ENCODE measurements at places on chromosomes 6 and 20.

DNA sequence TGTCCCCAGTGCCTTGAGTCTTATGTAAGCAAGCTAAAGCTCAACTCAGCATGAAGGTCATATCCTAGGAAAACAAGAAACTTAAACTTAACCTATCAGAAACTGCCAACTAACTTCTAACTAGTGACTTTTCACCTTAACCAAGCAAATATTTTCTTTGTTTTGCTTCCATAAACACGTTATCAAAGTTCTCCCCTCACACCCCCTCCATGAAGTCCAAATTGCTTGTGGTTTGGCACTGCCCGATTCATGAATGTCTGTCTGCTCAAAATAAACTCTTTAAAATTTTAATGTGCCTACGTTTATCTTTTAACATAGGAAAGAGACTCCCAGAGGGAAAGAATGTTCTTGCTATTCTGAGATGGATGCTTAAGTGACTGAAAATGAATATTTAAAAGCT is 34.9 kb downstream of the GSTA2 start:
- no peak for DNase-seq

GRCh38 chr6:45045253-45045601 is 282.9 kb upstream of the RUNX2 start:
- DNase-seq: no peak

DNA sequence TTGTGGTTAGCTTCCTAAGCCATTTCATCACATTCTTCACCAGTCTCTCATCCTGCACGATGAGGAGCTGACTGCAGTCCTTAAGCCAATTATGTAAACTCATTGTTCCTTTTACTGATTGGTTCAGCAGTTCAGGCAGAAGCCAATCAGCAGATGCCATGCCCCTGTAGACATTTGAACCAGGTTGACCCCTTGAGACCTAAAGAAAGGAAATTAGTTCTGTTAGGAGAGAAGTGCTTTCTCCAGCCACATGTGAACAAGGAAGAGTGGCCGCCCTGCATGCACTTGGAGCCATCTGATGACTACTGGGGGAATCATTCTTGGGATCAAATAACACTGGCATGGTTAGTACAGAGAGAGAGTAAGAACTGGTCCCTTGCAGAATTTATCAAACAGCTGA is 535.2 kb upstream of the ID4 start:
- no peak for DNase-seq

DNA sequence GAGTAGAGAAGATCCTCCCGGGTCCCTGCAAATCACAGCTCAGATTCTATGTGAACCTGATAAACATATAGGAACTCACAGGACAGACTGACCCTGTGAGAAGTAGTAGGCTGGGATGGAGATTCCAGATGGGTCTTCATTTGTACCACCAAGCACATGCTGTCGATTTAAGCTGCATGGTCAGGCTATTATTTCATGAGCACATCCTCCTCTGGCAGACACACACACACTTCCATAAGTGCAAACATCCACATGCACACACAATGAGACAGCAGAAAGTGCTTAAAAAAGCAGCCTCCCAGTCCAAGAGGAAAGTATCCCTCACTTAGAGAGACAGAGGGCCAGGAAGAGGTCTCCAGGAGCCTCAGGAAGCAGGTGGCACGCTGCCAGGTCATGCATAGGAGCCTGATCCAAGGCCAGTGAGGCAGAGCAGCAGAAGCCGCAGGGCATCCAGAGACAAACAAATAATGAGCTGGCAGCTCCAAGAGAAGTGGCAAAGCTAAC is 131.8 kb downstream of the UNC5CL start:
- DNase-seq: no peak

DNA sequence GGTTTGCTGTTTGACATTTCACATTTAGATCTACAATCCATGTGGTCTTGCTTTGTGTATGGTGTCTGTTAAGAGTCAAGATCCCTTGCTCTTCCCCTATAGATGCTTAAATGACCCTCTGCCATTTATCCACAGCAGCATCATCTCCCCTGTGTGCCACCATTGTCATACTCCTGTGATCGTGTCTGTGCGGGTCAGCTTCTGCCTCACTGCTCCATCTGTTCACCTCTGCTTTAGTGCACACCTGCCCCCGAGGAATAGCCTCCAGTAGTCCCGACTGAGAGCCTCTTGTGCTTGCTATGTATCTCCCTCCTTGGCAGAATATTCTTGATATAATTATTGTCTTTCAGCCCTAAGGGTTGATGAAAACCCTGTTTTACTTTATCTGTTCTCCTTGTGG is 551.2 kb downstream of the CDH26 start:
- no peak for DNase-seq

DNA sequence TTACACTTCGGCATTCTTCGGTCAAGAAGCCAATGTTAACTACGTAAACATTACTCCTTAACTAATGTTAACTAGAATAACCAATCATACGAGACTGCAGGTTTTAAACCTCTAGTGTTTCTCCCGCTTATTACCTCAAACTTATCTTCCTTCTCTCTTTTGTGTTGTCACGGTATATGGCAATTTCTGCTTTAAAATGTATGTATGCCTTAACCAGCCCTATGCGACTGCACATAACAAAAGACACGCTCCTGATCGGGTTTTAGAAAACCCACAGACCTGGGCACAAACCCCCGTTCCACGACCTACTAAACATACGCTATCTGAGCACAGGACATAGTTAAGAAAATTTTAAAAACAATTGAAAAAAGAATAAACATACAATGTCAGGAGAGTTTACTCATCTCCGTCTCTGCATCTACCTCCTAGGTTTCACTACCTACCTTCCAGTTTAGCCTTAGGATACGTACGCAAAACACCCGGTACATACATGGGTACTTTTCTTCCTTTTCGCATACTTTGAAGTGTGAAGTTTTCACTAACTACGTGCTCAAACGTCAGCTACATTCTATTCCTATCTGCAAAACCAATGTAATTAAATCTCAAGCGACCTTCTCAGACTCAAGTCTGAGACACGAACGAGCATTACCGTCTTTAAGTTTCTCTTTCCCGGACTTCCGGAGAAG is 1.1 kb downstream of the CD164 start:
- peak; percentile 55 for DNase-seq

- DNase-seq: no peak
Observed at GRCh38 chr6:110595112-110595511, 118.7 kb upstream of the SLC22A16 start.

- DNase-seq: no peak
Observed at GRCh38 chr6:53593001-53593488, 48.1 kb upstream of the GCLC start.

DNA sequence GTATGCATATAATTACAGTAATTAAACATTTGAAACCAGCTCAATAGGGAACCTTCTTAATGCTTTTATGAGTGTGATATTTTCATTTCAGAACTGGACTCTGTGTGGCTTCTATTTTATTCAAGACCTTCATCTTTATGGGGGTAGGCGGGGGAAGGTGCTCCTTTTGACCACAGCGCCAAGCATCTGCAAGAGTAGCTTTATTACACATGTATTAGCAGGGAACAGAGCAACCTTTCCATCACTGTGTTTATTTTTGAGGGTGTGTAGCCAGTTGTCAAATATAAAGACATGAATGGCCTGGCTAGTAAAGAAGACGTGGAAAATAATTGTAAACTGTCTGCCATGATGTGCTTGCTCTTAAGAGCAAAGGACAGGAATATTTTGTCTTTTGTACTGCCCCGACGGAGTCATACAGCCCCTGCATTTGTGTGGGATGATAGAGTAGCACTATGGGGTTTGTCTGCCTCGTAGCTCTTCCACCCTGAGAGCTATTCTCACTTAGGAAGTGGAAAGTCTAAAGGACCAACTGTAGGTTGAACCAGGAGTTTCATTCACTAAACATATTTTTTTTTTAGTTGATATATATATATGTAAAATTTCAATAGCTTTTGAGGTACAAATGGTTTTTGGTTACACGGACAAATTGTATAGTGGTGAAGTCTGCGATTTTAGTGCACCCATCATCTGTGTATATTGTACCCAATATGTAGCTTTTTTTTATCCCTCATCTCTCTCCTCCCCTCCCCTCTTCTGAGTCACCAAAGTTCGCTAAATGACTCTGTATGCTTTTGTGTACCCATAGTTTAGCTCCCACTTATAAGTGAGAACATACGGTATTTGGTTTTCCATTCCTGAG is 91.2 kb downstream of the CARMIL1 start:
- no peak for DNase-seq

DNA sequence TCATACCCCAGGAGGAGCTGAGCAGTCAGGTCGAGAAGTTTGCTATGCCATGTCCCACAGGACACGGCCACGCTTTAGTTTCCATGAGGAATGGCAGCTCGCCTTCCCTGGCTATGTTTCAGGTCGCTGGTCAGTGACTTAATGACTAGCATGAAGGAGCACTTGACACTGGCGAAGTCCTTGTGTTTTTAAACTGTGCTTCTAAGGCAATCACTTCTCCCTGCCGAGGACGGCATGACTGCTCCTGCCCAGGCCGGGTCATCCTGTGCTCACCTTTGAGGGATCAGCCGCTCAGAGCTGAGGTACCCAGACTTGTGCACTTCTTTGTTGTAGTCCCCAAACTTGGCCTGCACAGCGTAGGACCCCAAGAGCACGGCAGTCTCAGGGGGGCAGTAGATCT is 34.1 kb downstream of the EZR start:
- DNase-seq: no peak

GRCh38 chr6:79512014-79512413 is 25.2 kb downstream of the LCA5 start:
- no peak for DNase-seq

- DNase-seq: no peak
Observed at GRCh38 chr20:62662422-62662821, 20.1 kb downstream of the SLCO4A1 start.

DNA sequence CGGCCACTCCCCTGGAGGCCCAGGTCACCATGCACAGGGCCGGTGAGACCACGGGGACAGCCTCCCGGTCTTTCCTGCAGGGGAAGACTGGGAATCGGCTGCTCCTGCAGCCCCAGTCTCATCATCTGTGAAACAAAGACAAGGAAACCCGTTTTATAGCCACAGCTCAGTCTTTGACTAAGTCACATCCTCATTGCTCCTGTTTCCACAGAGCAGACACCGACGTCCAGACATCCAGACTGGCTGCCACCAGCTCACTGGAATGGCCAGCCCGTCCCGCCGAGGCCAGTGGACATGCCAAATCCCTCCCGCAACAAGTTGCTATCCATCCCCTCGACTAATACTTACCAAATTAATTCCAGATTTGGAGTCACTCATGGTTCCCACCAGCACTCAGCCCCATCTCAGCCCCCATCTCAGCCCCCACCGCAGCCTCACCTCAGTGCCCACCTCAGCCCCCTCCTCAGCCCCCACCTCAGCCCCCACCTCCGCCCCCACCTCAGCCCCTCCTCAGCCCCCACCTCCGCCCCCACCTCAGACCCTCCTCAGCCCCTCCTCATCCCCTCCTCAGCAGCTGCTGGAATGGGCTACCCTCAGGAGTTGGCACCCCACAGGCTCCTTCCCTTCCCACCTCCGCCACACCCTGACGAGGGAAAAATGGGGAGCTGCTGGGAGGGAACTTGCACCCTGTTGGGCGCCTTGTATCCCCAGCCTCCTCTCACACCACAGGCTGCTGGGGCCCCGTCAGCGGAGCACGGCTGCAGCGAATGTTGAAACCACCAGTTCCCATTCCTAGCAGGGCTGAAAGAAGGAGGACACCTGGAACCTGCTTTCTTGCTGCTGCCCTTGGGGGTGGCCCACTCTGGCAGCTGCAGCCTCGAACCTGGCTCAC is 48.7 kb downstream of the YTHDF1 start:
- DNase-seq: no peak

GRCh38 chr6:18207438-18207837 is 52.2 kb downstream of the KDM1B start:
- no peak for DNase-seq

GRCh38 chr6:168507730-168508129 is 66.7 kb downstream of the SMOC2 start:
- no peak for DNase-seq

- DNase-seq: peak; percentile 78
Observed at GRCh38 chr6:166333172-166333995, 9.0 kb downstream of the SFT2D1 start.

DNA sequence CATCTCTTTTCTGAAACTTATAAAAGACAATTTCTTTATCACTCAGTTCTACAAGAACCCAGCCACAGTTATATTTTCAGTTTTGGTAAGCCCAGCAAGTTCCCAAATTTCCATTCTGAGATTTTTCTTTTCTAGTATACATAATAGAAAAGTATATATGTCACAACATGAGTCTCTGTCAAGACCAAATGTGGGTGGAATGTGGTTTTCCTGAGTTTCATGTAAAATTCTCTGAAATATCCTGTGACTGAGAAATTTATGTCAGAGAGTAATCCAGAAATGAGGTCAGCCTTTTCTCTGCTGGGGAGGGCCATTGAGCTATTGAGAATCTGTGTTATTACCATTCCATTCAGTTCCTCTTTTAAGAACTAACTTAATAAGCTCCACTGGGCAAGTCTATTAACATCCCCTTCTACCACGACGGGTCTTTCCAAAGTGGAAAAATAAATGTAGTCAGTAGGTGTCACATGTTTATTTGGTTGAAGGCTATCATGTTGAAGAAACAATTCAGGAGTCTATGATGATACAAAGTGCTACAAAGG is 100.7 kb upstream of the HMGN3 start:
- DNase-seq: no peak

DNA sequence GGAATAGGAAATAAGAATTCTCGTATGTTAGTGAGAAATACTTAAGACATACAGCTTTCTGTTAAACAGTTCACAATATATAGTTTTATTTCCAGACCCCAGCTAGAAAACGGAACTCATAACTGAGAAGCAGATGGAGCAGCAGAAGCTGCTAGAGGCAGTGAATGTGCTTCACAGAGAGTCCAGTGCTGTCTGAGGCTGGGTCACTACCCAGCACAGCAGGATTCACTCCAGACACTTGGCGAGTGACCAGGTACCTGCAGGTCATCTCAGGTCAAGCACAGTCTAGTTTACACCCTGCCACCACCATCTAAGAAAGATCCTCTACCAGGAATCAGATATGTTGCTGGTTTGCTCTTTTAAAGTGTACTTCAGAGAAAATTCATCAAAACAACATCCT is 243.1 kb upstream of the RAB32 start:
- no peak for DNase-seq

DNA sequence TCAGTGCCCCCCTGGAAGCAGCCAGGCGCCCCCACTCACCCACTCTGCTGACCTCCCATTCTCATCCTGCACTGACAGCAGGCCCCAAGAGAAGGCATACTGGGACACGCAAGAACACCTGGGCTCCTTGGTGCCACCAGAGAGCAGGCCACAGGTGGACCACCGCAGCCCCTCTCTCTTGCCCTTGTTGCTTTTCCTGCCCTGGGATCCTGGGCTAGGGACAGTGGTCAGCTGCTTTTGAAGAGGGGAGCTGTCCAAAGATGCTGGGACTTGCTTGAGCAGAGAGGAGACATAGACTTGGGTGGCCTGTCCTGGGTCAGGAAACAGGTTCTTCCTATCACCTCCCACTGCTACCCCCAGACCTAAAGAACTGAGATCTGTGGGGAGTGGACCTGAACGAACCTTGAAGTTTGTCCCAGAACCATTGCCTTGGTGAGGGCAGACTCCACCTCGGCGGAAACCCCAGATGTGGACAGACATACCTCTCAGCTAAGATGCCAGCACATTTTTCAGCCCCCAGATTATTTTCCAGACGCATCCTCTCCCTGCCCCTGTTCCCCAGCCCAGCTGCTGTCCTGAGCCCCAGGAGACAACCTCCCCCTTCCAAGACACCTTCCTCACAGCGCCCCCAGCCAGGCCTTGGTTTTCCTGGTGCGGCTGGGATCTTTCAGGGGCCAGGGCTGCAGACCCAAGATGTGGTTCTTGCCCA is 1.1 kb downstream of the GLP1R start:
- no peak for DNase-seq
